ENCODE measurements at places on chromosomes 6 and 20. TPM values are rescaled to one million over a fixed set of nuclear protein-coding genes. Genes with fewer than 3 reads are reported as not detected.

The MUC21 gene
- total RNA-seq = not detected

The GATA5 gene
- total RNA-seq = not detected

The SUMO4 gene
- total RNA-seq = 18.7 TPM

The SIRPB2 gene
- not detected for total RNA-seq

The ADGB gene
- not detected for total RNA-seq

The RIPOR2 gene
- 214 TPM for total RNA-seq

The CGAS gene
- total RNA-seq = 56.2 TPM

The FOXS1 gene
- total RNA-seq = not detected

The BHLHE23 gene
- total RNA-seq = not detected

The RSPH3 gene
- 1.8 TPM for total RNA-seq

The CALHM4 gene
- total RNA-seq = not detected

The CST11 gene
- total RNA-seq = not detected

The NAPB gene
- total RNA-seq = 23.7 TPM

The TRIM31 gene
- total RNA-seq = not detected

The PNLDC1 gene
- 0.74 TPM for total RNA-seq

The CST2 gene
- not detected for total RNA-seq

The CAGE1 gene
- not detected for total RNA-seq

The ENPP4 gene
- 6.8 TPM for total RNA-seq

The LTB gene
- 2,468 TPM for total RNA-seq

The BPIFB2 gene
- total RNA-seq = not detected

The TUBE1 gene
- 18.4 TPM for total RNA-seq

The TCP11 gene
- not detected for total RNA-seq

The BPIFA1 gene
- not detected for total RNA-seq

The MTFR2 gene
- 14.5 TPM for total RNA-seq

The HECA gene
- 51.9 TPM for total RNA-seq

The AARS2 gene
- 19.8 TPM for total RNA-seq

The DZANK1 gene
- 1.9 TPM for total RNA-seq

The SLC4A11 gene
- total RNA-seq = 1.9 TPM

The TGM3 gene
- not detected for total RNA-seq

The RHAG gene
- not detected for total RNA-seq

The KHDRBS2 gene
- not detected for total RNA-seq

The CST7 gene
- total RNA-seq = 98.4 TPM

The DUSP15 gene
- total RNA-seq = not detected

The ISM1 gene
- total RNA-seq = 0.49 TPM

The AHI1 gene
- 19.5 TPM for total RNA-seq

The ELOVL2 gene
- total RNA-seq = not detected

The KIF25 gene
- total RNA-seq = not detected

The PYGB gene
- 35.7 TPM for total RNA-seq

The RIPPLY2 gene
- total RNA-seq = not detected

The MMP24 gene
- total RNA-seq = 0.12 TPM

The MYLK2 gene
- 0.64 TPM for total RNA-seq

The RBL1 gene
- total RNA-seq = 51.4 TPM

The CDSN gene
- not detected for total RNA-seq

The FAM162B gene
- total RNA-seq = not detected

The MYB gene
- 52.6 TPM for total RNA-seq

The ZBP1 gene
- 12.5 TPM for total RNA-seq

The SLC22A16 gene
- not detected for total RNA-seq

The THBS2 gene
- not detected for total RNA-seq
